ENCODE measurements at places on chromosomes 2 and 18. TPM values are rescaled to one million over a fixed set of nuclear protein-coding genes. Genes with fewer than 3 reads are reported as not detected.
A peak's percentile ranks its signal among the peaks of the same experiment; 100 is the strongest.

GRCh38 chr2:47494267-47495130 lies 91.5 kb downstream of the MSH2 start:
- no peaks in the 10 kb centered on the region for H3K27me3 ChIP-seq
- H3K36me3 ChIP-seq = no peaks in the 10 kb centered on the region
- H3K4me3 ChIP-seq = no peak overlapping the region
- no peak overlapping the region for H3K27ac ChIP-seq
- H3K4me1 ChIP-seq = no peaks in the 10 kb centered on the region
- DNase-seq = no peak

GRCh38 chr2:207042841-207043240 lies 103.5 kb downstream of the CPO start:
- H3K4me3 ChIP-seq = no peak overlapping the region
- H3K4me1 ChIP-seq = peaks cover 3% of the 10 kb centered on the region
- H3K27me3 ChIP-seq = peaks cover 7% of the 10 kb centered on the region
- no peaks in the 10 kb centered on the region for H3K36me3 ChIP-seq
- no peak overlapping the region for H3K27ac ChIP-seq

- no peak for DNase-seq
- H3K27ac ChIP-seq = no peak overlapping the region
- H3K27me3 ChIP-seq = peaks cover 2% of the 10 kb centered on the region
- H3K4me3 ChIP-seq = no peak overlapping the region
Measured at GRCh38 chr2:39659765-39660611, 5.7 kb upstream of the TMEM178A start.

GRCh38 chr2:150677551-150677950 lies 190.1 kb upstream of the RND3 start:
- H3K4me1 ChIP-seq = no peaks in the 10 kb centered on the region
- H3K27ac ChIP-seq = no peak overlapping the region
- H3K27me3 ChIP-seq = no peaks in the 10 kb centered on the region

- H3K27me3 ChIP-seq = no peaks in the 10 kb centered on the region
- H3K27ac ChIP-seq = no peak overlapping the region
- no peaks in the 10 kb centered on the region for H3K4me1 ChIP-seq
- no peak for DNase-seq
Measured at GRCh38 chr18:45726603-45727002, 2.6 kb downstream of the SLC14A1 start.

DNA sequence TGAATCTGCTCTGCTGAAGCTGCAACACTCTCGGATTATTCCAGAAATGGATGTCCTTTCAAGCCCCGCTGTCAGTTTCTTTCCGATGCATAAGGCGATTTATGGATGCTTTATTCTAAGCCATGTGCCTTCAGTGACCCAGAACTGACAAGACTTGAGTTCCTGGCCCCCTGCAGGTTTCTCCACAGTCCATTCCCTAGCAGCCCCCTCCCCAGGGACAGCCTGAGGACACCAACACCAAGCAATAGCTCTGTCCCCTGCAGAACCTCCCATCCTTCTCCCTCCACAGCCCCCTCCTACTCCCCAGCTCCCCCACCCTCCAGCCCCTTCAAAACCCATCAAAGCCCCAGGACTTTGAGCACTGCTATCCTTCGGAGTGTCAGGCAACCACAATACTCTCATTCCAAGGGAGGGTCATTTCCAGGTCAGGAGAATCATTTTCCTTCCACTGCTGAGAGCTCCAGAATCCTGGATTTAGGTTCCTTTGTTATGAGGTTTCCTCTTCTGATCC lies 24.6 kb upstream of the SPP2 start:
- H3K4me1 ChIP-seq = peaks cover 47% of the 10 kb centered on the region
- peak overlapping the region; percentile 38 for H3K4me3 ChIP-seq
- H3K27ac ChIP-seq = peak overlapping the region; percentile 64
- DNase-seq = no peak
- no peaks in the 10 kb centered on the region for H3K27me3 ChIP-seq

Gene C2orf66
- not detected for total RNA-seq

Gene CHRNG
- not detected for total RNA-seq

DNA sequence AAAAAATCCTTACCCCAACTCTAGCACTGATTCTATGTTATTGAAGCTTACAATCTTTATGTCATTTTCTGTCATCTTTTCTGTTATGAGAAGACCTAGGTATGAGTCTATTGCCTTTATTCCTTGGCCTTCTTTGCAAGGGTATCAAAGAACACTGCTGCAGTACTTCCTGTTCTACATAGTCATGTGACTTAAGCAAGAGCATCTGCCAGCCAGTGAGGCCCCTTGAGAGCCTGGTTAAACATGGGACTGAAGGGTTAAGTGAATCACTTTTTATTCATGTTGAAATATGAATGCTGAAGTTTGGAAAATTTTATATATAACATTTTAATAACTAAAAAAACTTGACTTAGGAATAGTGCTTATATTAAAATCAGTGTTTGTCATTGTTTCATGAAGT lies 844 bp upstream of the CPS1 start:
- no peak for DNase-seq
- H3K27ac ChIP-seq = no peak overlapping the region
- no peaks in the 10 kb centered on the region for H3K36me3 ChIP-seq
- H3K4me1 ChIP-seq = no peaks in the 10 kb centered on the region

- H3K4me3 ChIP-seq = no peak overlapping the region
- DNase-seq = no peak
- H3K4me1 ChIP-seq = no peaks in the 10 kb centered on the region
- no peaks in the 10 kb centered on the region for H3K27me3 ChIP-seq
- peaks cover 12% of the 10 kb centered on the region for H3K36me3 ChIP-seq
Measured at GRCh38 chr2:11799826-11800225, 53.4 kb downstream of the LPIN1 start.

GRCh38 chr2:39636306-39636705 lies 29.4 kb upstream of the TMEM178A start:
- DNase-seq = no peak
- H3K27ac ChIP-seq = no peak overlapping the region
- no peaks in the 10 kb centered on the region for H3K36me3 ChIP-seq
- H3K4me1 ChIP-seq = no peaks in the 10 kb centered on the region
- no peak overlapping the region for H3K4me3 ChIP-seq

DNA sequence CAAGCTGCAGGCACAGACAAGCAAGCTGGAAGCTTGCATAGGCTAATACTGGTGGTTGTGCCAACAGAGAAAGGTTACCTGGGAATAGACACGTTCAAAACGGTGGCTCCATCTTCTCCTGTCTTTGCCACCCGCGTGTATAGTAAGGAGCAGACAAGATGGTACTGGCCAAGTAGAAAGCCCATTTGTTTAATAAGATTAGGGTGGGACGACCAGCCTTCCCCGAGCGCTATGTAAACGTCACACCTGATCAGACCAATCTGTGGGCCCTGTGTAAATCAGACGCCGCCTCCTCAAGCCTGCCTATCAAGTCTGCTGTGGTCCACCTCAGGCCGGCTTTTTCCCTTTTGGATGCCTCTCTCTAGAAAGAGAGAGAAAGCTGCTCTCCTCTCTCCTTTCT lies 189.2 kb downstream of the LAMA1 start:
- H3K27ac ChIP-seq = no peak overlapping the region
- H3K27me3 ChIP-seq = no peaks in the 10 kb centered on the region
- no peaks in the 10 kb centered on the region for H3K36me3 ChIP-seq
- no peaks in the 10 kb centered on the region for H3K4me1 ChIP-seq
- no peak overlapping the region for H3K4me3 ChIP-seq

- H3K27ac ChIP-seq = no peak overlapping the region
- H3K36me3 ChIP-seq = no peaks in the 10 kb centered on the region
- no peak for DNase-seq
- H3K4me3 ChIP-seq = no peak overlapping the region
- no peaks in the 10 kb centered on the region for H3K4me1 ChIP-seq
- no peaks in the 10 kb centered on the region for H3K27me3 ChIP-seq
Measured at GRCh38 chr2:168660870-168661862, 141.3 kb upstream of the NOSTRIN start.

Measured in T-cell (primary cell).